AG20443 (cell line): ENCODE measurements at places on chromosomes 2 and 18.

- DNase-seq = no peak
Measured at GRCh38 chr2:216880509-216881184, 20.8 kb upstream of the TNP1 start.

DNA sequence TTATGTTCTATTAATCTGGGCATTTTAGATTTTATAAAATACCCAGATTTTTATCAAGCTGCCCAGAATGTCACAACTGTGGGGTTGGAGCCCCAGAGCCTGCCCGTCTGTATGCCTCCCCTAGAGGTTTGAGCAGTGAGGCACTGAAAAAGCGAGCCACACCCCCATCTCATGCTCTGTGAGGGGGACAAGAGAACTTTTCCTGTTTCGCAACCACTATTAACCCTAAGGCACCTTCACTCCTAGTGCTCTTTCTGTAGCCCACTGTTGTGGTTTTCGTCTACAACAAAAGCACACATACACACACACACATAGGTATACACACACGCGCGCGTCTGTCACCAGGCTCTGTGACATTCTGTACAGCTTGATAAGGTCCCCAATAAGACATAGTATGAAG is 38.0 kb downstream of the DCDC2C start:
- DNase-seq = no peak

DNA sequence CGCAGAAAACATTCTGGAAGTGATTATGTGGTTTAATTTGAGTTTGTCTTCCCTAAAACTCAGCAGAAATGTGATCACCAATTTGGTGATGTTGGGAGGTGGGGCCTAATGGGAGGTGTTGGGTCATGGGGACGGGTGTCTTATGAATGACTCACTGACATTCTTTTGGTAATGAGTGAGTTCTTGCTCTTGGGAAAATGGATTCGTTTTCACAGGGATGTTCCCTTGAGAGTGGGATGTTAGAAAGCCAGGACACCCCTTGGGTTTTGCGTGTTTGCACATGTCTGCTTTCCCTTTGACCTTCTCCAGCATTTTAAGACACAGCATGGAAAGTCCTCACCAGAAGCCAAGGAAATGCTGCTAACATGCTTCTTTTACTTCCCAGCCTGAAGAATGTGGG is 321.5 kb upstream of the NT5C1B start:
- DNase-seq = peak; percentile 72

DNA sequence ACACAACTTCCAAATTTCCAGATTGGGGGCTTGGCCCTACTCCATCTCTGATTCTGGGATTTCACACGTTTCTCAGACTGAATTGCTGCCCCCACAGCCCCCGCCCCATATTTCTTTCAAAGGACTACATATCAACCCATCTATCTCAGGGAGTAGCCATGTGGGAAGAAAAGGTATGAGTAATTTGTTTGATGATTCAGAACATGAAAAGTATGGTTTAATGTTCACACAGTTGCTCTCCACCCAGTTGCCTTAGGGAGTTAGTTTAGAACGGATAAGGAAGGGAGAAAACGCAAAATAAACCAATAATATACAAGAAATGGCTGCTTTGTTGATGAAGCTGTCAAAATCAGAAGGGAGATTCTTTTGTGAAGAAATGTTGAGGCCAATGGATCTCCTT is 145.1 kb downstream of the PIEZO2 start:
- no peak for DNase-seq

DNA sequence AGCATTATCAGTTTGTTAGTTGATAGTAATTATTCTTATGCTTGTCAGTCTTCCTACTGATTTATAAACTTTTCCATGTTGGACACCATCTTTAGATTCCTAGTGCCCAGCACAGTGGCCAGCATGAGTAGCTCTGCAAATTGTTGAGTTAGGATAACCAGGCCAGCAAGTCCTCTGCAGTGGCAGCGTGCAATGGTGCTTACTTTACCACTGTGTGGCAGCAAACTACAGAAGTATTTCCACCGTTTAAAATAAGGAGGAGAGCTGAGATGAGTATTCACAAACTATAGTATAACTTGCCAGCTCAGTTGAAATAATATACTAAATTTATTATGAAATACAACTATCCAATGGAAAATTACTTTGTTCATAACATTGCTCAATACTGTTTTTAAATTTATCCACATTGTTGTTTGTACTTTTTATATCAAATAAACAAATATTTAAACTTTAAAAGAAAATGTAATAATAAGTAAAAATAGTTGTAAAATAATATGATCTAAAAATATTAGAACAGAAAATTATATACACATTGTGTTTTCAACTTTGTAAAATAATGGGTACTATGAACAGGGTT is 9.3 kb upstream of the THADA start:
- peak; percentile 70 for DNase-seq

- no peak for DNase-seq
Measured at GRCh38 chr2:219157396-219157795, 3.2 kb downstream of the NHEJ1 start.
